ENCODE measurements at places on chromosomes 13 and 19.

GRCh38 chr19:20315543-20315942, 148.5 kb downstream of the ZNF486 start:
- H3K27me3 ChIP-seq: no peaks in the 10 kb centered on the region
- no peak overlapping the region for H3K27ac ChIP-seq
- no peaks in the 10 kb centered on the region for H3K36me3 ChIP-seq
- H3K4me1 ChIP-seq: no peaks in the 10 kb centered on the region
- no peak for DNase-seq
- no peak overlapping the region for H3K4me3 ChIP-seq

DNA sequence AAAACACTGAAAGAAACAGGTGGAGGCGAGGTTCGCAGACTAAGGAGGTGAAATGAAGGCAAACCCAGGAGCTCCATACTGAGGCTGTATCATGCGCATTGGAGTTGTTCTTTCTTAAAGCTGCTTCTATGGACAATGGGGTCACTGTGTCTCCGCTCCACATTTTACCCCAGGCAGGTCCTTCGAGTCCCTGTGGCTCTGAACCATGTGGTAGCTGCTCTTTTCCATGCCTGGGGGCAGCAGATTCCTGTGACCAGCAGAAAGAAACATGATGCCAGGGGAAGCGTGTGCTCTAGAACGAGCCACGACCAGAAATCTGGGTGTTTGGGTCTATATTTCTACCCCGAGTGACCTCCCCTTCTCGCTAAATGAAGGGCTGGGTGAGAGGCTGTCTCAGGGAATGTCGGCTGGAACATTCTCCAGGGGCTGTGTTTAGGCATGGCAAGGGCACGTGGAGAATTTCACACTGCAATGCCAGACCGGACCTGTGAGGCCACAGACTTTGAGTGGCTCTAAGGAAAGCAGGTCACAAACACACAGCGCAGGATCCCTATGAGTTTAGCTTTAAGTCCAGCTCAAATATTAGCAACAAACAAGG, 95.7 kb upstream of the IRS2 start:
- no peak overlapping the region for H3K27ac ChIP-seq
- H3K36me3 ChIP-seq: no peaks in the 10 kb centered on the region
- H3K27me3 ChIP-seq: no peaks in the 10 kb centered on the region
- no peaks in the 10 kb centered on the region for H3K4me1 ChIP-seq
- H3K4me3 ChIP-seq: no peak overlapping the region
- no peak for DNase-seq

- H3K27me3 ChIP-seq: peaks cover 17% of the 10 kb centered on the region
- no peaks in the 10 kb centered on the region for H3K36me3 ChIP-seq
- H3K4me1 ChIP-seq: no peaks in the 10 kb centered on the region
- no peak overlapping the region for H3K27ac ChIP-seq
- no peak for DNase-seq
These were observed 89.5 kb downstream of the MAP4K1 start for GRCh38 chr19:38528213-38528755.

DNA sequence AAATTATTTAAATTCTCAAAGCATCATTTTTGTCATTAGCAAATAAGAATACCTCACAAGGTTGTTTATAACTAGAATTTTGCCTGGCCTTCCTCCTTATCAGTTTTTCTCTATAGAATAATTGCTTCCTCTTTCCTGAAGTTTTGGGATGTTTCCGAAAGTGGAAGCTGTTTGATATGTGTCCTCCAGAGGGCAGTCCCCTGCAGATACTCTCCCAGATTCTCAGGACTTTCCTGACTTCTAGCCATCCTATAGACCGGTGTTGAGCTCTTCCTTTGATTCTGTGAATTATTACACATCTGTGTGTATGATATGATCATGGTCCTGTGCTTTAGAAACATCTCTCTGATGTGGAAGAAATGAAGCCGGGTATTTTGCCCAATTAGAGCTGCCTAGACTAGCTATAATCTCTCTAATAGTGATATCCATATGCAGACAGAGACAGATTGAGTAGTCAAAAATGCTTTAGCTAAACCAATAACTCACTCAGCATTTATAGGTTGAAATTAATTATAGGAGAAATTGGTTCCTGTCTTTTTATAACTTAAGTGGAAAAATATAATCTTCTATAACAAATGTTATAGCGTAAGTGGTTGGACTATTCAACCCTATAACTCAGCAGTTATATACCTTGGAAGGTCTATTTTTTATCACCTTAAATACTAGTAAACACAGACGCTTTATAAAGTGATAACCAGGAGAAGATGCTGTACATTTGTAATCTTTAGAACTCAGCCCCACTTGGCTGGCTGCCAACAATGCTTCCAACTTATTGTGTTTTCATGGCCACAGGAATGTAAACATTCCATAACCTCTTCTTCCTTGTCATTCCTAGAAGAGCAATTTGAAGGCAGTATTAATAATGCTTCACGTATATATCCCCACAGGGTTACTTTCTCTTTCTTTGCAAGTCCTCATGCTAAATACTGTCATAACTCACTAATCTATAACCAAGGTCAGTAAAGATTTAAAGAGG, 201.0 kb upstream of the RXFP2 start:
- no peak overlapping the region for H3K27ac ChIP-seq
- H3K27me3 ChIP-seq: peaks cover 3% of the 10 kb centered on the region
- no peak for DNase-seq
- no peaks in the 10 kb centered on the region for H3K36me3 ChIP-seq
- no peaks in the 10 kb centered on the region for H3K4me1 ChIP-seq

DNA sequence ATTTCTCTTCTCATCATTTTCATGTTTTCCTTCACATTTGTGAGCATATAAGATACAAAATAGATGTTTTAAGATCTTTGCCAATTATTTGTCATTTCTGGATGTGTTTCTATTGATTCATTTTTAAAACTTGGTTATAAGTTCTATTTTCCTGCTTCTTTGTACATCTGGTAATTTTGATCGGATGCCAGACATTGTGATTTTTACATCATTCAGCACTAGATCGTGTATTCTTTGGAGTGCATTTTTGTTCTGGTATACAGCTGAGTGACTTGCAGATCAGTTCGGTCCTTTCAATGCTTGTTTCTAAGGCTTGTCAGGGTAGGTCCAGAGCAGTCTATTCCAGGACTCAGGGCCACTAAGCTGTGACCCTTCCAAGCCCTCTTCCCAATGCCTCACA, 198.2 kb downstream of the KLF12 start:
- no peaks in the 10 kb centered on the region for H3K36me3 ChIP-seq
- H3K27me3 ChIP-seq: no peaks in the 10 kb centered on the region
- no peak overlapping the region for H3K4me3 ChIP-seq
- DNase-seq: no peak

- H3K27ac ChIP-seq: no peak overlapping the region
- DNase-seq: peak; percentile 66
- no peak overlapping the region for H3K4me3 ChIP-seq
- no peaks in the 10 kb centered on the region for H3K4me1 ChIP-seq
- no peaks in the 10 kb centered on the region for H3K27me3 ChIP-seq
These were observed 3.7 kb downstream of the KASH5 start for GRCh38 chr19:49391581-49392399.

DNA sequence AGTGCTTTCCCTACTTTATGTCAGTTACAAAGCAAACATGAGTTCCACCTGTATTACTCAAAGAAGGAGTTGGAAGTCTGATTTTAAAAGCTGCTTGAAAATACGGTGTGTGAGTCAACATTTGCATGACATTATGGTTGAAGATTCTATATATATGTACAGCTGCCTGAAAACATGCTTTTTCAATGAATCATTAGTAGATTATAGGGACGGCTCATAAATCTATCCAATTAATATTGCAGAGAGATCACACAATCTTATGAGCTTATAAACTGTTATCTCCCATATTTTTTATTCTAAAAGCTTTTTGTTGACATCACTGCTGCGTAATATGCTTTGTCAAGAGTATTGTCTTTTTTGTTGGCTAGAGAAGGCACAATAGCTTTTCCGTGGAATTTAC, 873.8 kb downstream of the SLITRK6 start:
- H3K36me3 ChIP-seq: no peaks in the 10 kb centered on the region
- H3K4me1 ChIP-seq: no peaks in the 10 kb centered on the region

DNA sequence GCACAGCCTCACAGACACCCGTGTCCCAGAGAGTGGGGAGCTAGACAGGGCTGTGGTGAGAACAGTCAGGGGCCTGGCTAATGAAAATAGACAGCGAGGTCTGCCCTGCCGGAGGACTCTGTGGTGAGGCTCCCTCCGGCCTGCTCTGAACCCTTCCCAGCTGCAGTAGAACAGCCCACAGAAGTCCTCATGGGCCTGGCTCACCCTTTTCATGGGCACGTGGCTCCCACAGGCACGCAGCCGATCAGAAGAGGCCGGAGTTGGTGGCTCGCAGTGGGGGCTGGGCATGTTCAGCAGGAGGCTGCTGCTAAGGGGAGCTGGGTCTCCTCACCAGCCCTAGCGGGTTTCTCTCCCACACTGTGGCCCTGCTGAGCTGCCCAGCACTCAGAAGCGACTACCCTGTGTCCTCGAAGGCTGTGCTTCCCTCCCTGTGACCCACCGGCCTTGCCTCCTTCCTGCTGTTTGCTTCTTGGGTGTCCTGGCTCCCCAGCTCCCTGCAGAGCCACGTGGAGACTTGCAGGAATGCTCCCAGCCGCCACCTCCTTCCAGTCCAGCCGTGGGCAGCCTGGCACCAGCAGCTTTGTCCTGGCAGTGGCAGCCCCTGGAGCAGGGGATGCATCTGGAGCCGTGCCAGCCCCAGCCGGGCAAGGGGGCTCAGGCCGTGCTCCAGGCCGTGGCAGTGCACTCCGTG, 138.7 kb downstream of the KDM4B start:
- peaks cover 38% of the 10 kb centered on the region for H3K36me3 ChIP-seq
- peaks cover 35% of the 10 kb centered on the region for H3K4me1 ChIP-seq
- H3K27me3 ChIP-seq: no peaks in the 10 kb centered on the region
- H3K27ac ChIP-seq: no peak overlapping the region

GRCh38 chr13:98942485-98942884, 35.4 kb downstream of the DOCK9 start:
- no peaks in the 10 kb centered on the region for H3K27me3 ChIP-seq
- H3K4me1 ChIP-seq: peaks cover 26% of the 10 kb centered on the region

DNA sequence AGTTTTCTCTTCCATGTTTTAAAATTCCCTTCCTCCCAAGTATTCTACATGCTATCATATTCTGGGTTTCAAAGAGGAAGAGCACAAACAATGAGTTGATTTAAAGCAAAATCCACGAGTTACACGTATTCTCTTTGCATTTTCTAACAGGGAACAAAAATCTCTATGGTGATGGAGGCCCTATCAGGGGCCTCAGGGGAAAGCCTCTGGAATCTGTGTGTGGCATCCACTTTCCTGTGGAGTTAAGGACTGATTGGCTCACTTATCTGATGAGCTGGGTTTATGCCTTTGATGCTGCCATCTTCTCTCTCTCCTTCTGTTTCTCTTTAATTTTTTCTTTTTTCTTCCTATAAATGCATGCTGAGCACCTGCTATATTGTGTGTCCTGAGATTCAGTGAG, 14.8 kb downstream of the OLFM4 start:
- no peaks in the 10 kb centered on the region for H3K27me3 ChIP-seq
- no peaks in the 10 kb centered on the region for H3K4me1 ChIP-seq
- no peak for DNase-seq
- H3K4me3 ChIP-seq: no peak overlapping the region
- H3K27ac ChIP-seq: no peak overlapping the region

- H3K27me3 ChIP-seq: no peaks in the 10 kb centered on the region
- H3K27ac ChIP-seq: no peak within 1 kb of the TSS
- no peaks in the 10 kb centered on the region for H3K36me3 ChIP-seq
- no peaks in the 10 kb centered on the region for H3K4me1 ChIP-seq
These were observed at the start of gene PGLYRP2 for GRCh38 chr19:15479391-15480345. Gene PGLYRP2 (minus strand): TSS chr19:15479501. CDS start chr19:15479371, 130 bp downstream.

GRCh38 chr13:21942061-21942460, 271.2 kb downstream of the FGF9 start:
- H3K27ac ChIP-seq: no peak overlapping the region
- no peak overlapping the region for H3K4me3 ChIP-seq
- H3K27me3 ChIP-seq: no peaks in the 10 kb centered on the region

DNA sequence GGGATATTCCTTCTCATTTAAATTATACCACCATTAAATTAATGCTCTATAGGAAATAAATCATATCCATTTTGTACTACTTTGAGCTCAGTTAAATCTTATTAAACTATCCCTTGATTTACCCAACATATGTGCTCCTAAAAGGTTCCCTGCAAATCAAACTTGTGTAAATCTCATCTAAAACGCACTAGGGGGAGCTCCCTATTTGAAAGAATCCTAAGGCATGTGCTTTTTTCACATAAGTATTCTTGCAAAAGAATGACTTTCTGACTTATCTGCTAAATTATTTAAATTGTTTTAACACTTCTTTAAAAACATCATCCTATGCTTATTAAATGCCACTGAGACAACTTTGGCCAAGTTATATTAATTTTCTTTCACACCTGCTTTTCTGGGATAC, 7.9 kb downstream of the INTS6 start:
- DNase-seq: no peak
- H3K36me3 ChIP-seq: peaks cover 37% of the 10 kb centered on the region
- no peak overlapping the region for H3K4me3 ChIP-seq
- no peak overlapping the region for H3K27ac ChIP-seq
- H3K27me3 ChIP-seq: no peaks in the 10 kb centered on the region

DNA sequence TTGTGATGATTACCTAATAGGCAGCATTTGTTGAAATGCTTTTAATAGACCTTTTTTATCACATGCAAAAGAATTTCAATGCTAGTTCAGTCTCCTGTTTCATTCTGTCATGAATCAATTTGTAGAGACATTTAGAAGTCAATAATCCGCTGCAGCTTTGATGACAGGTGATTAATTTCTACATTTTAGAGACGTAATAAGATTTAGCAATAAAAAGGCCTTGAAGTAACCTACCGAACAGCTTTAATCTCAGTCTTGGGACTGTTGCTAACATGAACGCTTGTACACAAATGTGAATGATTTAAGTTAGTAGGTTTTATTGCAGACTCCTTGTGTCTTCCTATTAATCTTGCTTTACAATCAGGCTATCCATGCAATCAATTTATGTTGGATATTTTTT, 186.5 kb downstream of the MZT1 start:
- no peaks in the 10 kb centered on the region for H3K36me3 ChIP-seq
- no peak overlapping the region for H3K4me3 ChIP-seq
- H3K4me1 ChIP-seq: no peaks in the 10 kb centered on the region
- H3K27me3 ChIP-seq: no peaks in the 10 kb centered on the region
- no peak overlapping the region for H3K27ac ChIP-seq
- DNase-seq: no peak

- H3K4me1 ChIP-seq: no peaks in the 10 kb centered on the region
- peak overlapping the region; percentile 37 for H3K4me3 ChIP-seq
- no peak for DNase-seq
- H3K36me3 ChIP-seq: no peaks in the 10 kb centered on the region
- no peaks in the 10 kb centered on the region for H3K27me3 ChIP-seq
- H3K27ac ChIP-seq: peak overlapping the region; percentile 50
These were observed 86.0 kb downstream of the ING1 start for GRCh38 chr13:110799246-110800236.
